ENCODE measurements at places on chromosomes 6 and 20. TPM values are rescaled to one million over a fixed set of nuclear protein-coding genes. Genes with fewer than 3 reads are reported as not detected.

Gene GLO1
- 313 TPM for polyA plus RNA-seq

Gene GSTA2
- 24.3 TPM for polyA plus RNA-seq

- no peak within 1 kb of the TSS for H3K27ac ChIP-seq
- no peaks in the 10 kb centered on the region for H3K4me1 ChIP-seq
- no peaks in the 10 kb centered on the region for H3K36me3 ChIP-seq
- peaks cover 27% of the 10 kb centered on the region for H3K27me3 ChIP-seq
- no peak for DNase-seq
Observed at GRCh38 chr6:32763421-32763820, at the start of gene HLA-DQB2. HLA-DQB2 (minus strand) TSS chr6:32763532; CDS start chr6:32763470, 62 bp downstream.

- H3K36me3 ChIP-seq = peaks cover 23% of the 10 kb centered on the region
- H3K4me1 ChIP-seq = no peaks in the 10 kb centered on the region
- DNase-seq = no peak
- H3K27ac ChIP-seq = no peak overlapping the region
Observed at GRCh38 chr6:57329933-57330332, 12.5 kb downstream of the PRIM2 start.

GRCh38 chr6:125746731-125747588 lies 2.5 kb upstream of the HEY2 start:
- no peaks in the 10 kb centered on the region for H3K36me3 ChIP-seq
- DNase-seq = peak; percentile 62
- no peaks in the 10 kb centered on the region for H3K27me3 ChIP-seq
- H3K4me1 ChIP-seq = peaks cover 4% of the 10 kb centered on the region
- peak overlapping the region; percentile 44 for H3K4me3 ChIP-seq
- no peak overlapping the region for H3K27ac ChIP-seq

- H3K36me3 ChIP-seq = no peaks in the 10 kb centered on the region
- no peak overlapping the region for H3K27ac ChIP-seq
- H3K27me3 ChIP-seq = no peaks in the 10 kb centered on the region
- no peak for DNase-seq
- H3K4me1 ChIP-seq = no peaks in the 10 kb centered on the region
Observed at GRCh38 chr6:170172392-170172791, 118.5 kb downstream of the DLL1 start.

DNA sequence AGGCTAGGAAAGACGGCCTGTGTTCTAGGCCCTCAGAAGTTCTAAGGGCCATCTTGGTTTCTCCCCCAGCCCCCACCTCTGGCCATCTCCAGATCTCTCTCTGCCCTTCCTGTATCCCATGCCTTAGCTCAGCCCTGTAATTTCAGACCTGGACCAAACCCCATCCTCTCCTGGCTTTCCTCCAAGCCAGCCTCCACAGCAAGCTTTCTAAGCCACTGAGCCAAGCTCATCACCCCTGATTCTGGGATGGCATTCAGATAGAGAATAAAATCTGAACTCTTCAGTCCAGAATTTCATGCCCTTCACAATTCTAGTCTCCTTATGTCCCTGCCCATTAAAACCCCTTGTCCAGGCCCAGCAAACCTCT lies 18.9 kb upstream of the CCM2L start:
- no peaks in the 10 kb centered on the region for H3K4me1 ChIP-seq
- DNase-seq = no peak
- H3K36me3 ChIP-seq = no peaks in the 10 kb centered on the region
- H3K4me3 ChIP-seq = no peak overlapping the region

DNA sequence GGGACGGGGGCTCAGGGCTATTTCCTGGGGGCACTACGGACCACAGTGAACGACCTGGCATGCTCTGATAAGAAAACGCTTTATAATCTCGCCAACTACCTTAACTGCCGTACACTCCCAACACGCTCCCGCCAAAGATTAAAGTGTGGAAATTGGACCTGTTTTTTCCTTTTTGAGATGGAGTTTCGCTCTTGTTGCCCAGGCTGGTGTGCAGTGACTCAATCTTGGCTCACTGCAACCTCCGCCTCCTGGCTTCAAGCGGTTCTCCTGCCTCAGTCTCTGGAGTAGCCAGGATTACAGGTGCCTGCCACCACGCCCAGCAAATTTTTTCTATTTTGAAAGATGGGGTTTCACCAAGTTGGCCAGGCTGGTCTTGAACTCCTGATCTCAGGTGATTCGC lies 346 bp upstream of the SLC44A4 start:
- no peak overlapping the region for H3K4me3 ChIP-seq
- peak overlapping the region; percentile 99 for H3K27ac ChIP-seq
- H3K36me3 ChIP-seq = peaks cover 74% of the 10 kb centered on the region

Measured in small intestine (tissue), 16 donors.